ENCODE measurements at places on chromosomes 3 and 15. TPM values are rescaled to one million over a fixed set of nuclear protein-coding genes. Genes with fewer than 3 reads are reported as not detected.

RHCG gene
- not detected for total RNA-seq

TLR9 gene
- total RNA-seq: not detected

CCR9 gene
- not detected for total RNA-seq

MYRIP gene
- total RNA-seq: 10.1 TPM

TIGIT gene
- not detected for total RNA-seq

XCR1 gene
- total RNA-seq: not detected

RAB6B gene
- 1.0 TPM for total RNA-seq

RHOV gene
- under 0.01 TPM for total RNA-seq

P2RY1 gene
- 1.1 TPM for total RNA-seq

PEAK1 gene
- total RNA-seq: 81.8 TPM

ASB14 gene
- total RNA-seq: not detected

UROC1 gene
- under 0.01 TPM for total RNA-seq

PLCB2 gene
- total RNA-seq: not detected

FSIP1 gene
- total RNA-seq: 0.69 TPM

PCOLCE2 gene
- total RNA-seq: 0.22 TPM

EHD4 gene
- 33.7 TPM for total RNA-seq

HTD2 gene
- total RNA-seq: 7.7 TPM

DENND6A gene
- total RNA-seq: 25.1 TPM

SUMF1 gene
- 50.3 TPM for total RNA-seq

CLDN1 gene
- total RNA-seq: under 0.01 TPM

IL17RD gene
- 1.0 TPM for total RNA-seq

GOLGA6A gene
- total RNA-seq: not detected

HACD3 gene
- total RNA-seq: 82.5 TPM

AP3B2 gene
- not detected for total RNA-seq

THBS1 gene
- 6,983 TPM for total RNA-seq

CEMIP gene
- total RNA-seq: 0.17 TPM

UCN2 gene
- 0.11 TPM for total RNA-seq

GNAT1 gene
- total RNA-seq: not detected

HTR3E gene
- total RNA-seq: not detected

TM4SF18 gene
- 258 TPM for total RNA-seq

FBXL22 gene
- total RNA-seq: 0.11 TPM

KLHL6 gene
- total RNA-seq: 0.26 TPM

OXTR gene
- 0.65 TPM for total RNA-seq

AADACL2 gene
- total RNA-seq: not detected

GABRR3 gene
- not detected for total RNA-seq

C3orf70 gene
- total RNA-seq: 9.9 TPM

CPB1 gene
- total RNA-seq: not detected

P2RY14 gene
- total RNA-seq: not detected

IFT122 gene
- total RNA-seq: 26.0 TPM

UBL7 gene
- 29.8 TPM for total RNA-seq

CCDC80 gene
- 17.3 TPM for total RNA-seq

RLBP1 gene
- total RNA-seq: not detected

FAM174B gene
- 116 TPM for total RNA-seq

ADAMTS17 gene
- total RNA-seq: 0.33 TPM

All from dermis lymphatic vessel endothelial cell (primary cell).